Activated T-helper 1 cell treated with anti-CD3 and anti-CD28 coated beads, Interleukin-12 subunit alpha, Interleukin-12 subunit beta, Interleukin-2, Interleukin-4 antibody, amounts not matched to agents 30 ng/mL and 10 ng/mL and 1 ng/mL, durations not matched to agents 14 hours and 24 hours and 36 hours (primary cell): ENCODE measurements at places on chromosomes 4 and X.
A peak's percentile ranks its signal among the peaks of the same experiment; 100 is the strongest.

DNA sequence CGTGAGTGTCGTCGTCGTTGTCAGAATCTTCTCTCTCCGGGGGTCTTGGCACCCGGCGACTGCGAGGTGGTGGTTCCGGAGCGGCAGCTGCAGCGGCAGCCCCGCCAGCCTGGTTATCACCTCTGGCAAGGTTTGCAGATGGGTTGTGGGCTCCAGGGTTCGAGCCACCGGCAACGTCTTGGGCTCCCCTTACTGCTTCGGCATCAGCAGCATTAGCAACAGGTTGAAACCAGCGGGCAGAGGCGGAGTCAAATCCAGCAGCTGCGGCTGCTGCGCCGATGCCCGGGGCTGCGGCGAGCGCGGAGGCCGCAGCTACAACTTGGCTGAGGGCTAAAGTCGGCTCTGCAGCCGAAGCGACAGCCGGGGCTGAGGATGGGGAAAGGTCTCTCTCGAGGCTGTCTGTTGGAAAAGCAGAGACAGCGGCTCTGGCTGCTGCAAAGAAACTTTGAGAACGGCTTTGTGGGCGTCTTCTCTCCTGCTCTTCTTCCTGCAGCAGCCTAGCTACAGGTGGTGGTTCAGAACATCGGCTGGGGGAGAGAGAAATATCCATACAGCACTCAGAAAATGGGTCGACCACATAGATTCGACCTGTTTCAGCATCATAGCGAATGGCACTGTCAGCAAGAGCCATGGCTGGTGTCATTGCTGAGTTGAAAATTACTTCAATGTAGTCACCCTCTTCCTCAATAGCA, 3.6 kb downstream of the IRS4 start:
- no peak for DNase-seq

DNA sequence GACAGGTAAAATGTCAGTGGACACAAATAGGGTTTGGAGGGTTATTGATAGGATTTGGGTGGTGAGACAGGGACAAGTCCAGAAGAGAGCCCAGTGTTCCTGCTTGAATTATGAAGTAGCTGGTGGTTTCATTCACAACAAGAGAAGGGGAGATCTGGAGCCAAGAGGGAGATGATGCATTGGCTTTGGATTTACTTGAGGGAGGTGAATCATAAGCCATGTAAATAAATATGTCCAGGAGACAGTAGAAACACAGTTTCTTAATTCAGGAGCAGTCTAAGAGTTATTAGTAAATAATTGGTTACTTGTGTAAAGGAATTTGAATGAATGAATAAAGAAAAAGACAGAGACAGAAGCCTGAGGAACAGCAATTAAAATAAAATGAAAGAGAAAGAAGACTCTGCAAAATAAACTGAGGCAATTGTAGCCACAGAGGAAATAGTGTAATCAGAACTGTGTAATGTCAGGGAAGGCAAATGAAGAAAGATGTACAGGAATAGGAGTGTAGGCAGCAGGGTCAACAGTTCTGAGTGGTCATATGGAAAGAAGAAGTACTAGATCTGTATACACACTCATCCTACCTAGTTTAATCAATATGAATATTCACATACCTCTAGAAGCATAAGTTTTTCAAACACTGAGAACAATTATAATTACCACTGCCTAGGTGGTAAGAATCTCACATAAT, 50.2 kb upstream of the CXCL8 start:
- DNase-seq, result no peak

DNA sequence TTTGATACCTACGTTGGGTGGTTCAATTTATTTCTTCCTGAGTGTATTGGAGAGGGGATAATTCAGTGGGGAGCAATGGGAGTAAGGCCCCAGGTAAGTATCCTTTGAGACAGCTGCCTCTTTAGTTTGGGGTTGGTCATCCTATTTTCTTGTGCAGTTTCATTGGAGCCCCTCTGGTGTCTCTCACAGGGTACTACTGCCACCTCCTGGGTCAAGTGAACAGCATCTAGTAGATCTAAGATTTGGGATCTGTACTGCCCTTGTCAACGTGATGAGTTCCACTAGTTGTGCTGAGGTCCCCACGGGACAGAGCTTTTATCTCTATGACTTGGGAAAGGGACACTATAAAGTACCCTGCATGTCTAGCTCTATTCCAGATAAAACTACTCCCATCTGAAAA, 80.6 kb downstream of the PBDC1 start:
- peak; percentile 1 for DNase-seq

DNA sequence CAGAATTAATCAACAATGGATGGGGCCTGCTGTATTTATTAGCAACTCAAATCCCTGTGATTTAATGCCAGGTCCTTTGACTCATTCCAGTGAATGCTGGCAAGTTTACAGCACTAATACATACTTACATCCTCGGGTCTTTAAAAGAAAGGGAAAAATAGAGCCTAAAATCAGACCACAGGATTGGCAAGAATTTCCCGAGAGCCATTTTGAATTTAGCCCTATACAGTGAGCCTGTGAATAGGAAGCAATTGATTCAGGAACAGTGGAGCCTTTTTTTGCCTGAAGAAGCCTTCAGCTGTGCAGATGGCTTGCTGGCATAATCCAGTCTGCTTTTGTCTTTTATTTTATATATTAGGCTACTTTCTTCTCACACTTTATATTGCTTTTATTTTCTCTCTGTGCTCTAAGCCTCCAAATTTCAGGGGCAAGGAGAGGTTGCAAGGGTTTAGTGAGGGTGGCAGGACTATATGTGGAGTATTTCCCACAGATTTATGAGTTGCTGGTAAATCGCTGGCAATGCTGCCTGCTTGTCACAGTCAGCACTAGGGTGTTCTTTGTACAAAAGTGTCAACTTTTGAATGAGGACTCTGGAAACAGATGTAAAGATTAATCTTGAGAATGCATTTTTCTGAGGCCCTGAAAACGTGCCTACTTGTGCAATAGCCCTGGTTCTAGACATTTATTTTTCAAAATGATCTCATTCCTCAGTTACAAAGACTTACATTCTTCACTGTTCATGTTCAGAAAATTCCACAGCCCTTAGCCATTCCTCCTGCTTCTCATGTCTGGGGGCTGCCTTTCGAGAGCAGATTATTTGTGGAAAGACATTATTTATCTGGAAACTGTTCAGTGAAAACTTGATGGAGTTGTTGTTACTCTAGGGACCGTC, 303.5 kb downstream of the SPRY1 start:
- no peak for DNase-seq

DNA sequence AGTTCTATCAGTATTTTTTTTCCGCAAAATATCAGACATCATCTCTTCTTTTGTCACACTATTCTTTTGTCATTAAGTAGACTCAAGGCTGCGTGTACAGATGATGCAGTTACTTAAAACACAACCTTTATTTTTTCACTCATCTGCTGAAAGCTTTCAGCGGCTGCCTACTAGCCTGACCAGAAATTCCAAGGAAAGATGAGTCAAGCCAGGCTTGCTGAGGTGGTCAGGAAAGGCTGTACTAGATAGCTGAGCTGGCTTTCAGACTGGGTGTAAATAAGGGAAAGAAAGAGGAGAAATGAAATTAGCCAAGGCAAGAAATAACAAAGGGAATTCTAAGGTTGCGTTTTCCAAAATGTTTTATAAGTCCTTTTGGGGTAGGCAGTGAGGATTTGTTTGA, 17.9 kb downstream of the STK26 start:
- DNase-seq, result no peak

DNA sequence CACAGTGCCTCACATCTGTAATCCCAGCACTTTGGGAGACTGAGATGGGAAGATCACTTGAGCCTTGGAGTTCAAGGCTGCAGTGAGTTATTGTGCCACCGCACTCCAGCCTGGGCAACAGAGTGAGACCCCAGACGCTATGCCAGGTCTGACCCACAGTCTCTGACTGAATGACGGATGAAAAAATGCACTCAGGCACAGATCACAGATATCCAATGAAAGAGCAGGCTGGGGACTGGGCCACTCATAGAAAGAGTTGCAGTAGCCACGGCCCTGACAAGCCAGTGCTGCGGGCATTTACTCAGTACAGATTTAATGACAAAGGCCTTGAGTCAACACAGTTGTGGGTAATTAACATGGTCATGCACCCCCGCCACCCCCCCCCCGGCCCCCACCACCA, 22.7 kb downstream of the NUDT6 start:
- DNase-seq, result no peak

DNA sequence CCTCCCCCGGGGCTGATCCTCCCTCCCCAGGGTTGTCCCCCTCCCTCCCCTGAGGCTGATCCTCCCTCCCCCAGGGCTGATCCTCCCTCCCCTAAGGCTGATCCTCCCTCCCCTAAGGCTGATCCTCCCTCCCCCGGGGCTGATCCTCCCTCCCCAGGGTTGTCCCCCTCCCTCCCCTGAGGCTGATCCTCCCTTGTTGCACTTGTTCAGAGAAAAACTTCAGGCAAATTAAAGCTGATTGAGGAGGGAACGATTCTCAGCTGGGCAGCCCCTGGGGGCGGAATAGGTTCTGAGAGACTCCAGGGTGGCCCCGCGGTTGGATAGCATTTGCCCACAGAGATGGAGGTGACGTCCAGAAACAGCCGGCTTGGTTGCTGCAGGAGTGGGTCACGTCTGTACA, 110.7 kb upstream of the ADRA2C start:
- DNase-seq, result no peak
